ENCODE measurements at places on chromosomes 6 and 20.
A peak's percentile ranks its signal among the peaks of the same experiment; 100 is the strongest.

GRCh38 chr6:37204014-37204751 is 34.2 kb downstream of the PIM1 start:
- DNase-seq = no peak

GRCh38 chr6:168124921-168125320 is 45.9 kb upstream of the FRMD1 start:
- DNase-seq = no peak

- no peak for DNase-seq
These were observed 9.5 kb upstream of the DST start for GRCh38 chr6:56652231-56652630.

DNA sequence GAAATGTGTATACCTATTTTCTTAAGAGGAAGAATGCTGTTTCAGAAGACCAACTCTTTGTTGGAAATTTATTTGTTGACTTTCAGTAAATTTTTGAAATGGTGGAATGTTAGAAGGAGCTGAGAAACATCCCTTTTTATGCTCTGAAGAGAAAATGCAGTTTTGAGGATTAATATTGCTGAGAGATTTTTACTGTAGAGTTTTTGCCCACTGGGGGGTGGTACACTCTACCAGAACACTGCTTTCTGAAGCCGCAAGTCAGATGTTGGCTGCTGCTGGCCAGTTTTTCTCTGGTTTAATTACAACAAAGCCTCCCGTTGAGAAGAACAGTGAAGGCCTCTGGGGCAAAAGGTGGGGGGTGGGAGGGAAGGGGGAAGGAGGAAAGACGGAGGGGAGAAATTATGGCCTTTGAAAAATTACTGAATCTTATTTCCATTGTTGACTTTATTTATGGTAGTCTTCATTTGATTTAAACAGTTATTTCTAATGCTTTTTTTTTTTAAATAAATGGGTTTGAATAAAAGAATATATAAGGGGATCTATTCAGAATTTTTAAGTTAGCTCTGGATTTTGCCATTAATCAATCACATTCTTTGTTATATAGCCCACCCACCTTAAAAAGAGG is 3.0 kb downstream of the FLRT3 start:
- DNase-seq = peak; percentile 94

GRCh38 chr6:167984876-167985604 is 12.4 kb upstream of the KIF25 start:
- no peak for DNase-seq

DNA sequence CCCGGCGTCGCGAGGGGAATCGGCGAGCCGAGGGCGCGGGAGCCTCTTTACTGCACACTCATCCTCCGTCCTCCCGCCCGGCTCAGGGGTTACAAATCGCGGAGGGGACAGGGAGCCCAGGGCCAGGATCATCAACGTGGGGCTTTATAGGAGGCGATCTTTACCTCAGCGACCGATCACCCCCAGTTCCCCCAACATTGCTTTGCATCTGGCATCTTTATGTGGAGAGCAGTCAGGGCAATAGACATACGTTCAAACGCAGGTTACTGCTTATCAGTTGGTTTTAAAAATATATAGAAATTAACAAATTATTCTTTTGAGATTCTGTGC is 634 bp downstream of the HSF2 start:
- peak; percentile 25 for DNase-seq

DNA sequence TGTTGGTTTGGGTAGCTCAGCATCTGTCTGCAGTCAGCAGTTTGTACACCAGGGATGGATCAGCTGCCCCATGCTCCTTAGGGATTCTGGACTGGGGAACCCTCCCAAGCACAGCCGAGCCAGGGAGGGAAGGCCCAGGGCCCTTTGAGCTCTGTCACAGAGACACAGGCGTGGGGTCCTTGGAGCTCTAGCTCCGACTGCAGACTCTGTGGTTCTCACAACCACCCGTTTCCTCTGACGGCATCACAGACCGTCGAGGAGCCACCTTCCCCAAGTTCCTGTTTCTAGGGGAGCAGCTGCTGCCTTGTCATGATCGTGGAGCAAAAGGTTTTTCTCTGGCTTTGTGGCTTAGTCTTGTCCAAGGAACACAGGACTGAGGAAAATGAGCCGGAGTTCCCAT is at the start of gene SLA2:
TSS of gene SLA2 (minus strand) at position 199 of the 400 bp plus-strand sequence. CDS start 4,861 bp downstream, outside the sequence.
- DNase-seq = no peak

GRCh38 chr6:130517444-130517931 is 151.7 kb downstream of the TMEM200A start:
- no peak for DNase-seq

- no peak for DNase-seq
These were observed 64.0 kb downstream of the CAP2 start for GRCh38 chr6:17457405-17457804.

- no peak for DNase-seq
These were observed 89.7 kb downstream of the SYNJ2 start for GRCh38 chr6:158071121-158072082.

DNA sequence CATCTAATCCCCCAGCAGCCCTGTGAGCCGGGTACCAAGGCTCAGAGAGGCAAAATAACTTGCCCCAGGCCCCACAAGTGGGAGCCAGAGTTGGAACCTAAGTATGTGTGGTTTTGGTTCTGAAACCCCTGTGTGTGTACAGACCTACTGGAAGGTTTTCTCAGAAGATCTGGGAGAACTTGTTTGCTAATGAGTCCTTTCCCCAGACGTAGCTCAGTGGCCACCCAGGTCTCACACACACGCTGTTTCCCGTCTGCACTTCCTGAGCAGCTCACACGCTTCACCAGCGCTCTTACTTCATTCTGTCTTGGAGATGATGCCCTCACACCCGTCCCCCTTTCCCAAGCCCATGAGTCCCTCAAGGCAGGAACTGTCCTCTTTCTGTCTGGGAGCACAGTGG is 8.2 kb downstream of the CCN5 start:
- no peak for DNase-seq

DNA sequence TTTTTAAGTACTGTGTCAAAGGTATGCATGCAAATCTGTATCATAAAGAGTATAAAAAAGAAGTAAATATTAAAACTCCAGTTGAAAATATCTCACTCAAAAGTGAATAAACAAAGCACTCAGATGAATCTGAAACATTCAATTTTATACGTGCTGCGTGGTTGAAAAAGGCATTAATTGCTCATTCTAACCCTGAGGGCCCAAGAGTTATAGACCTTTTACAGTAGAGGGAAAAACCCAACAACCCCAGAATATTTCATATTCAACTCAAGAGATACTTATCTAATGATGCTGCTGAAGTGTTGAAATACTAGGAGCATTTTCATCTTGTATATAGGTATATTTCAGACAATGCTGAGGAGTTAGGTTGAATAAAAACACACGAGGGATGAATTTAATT is 862.8 kb upstream of the CITED2 start:
- no peak for DNase-seq

GRCh38 chr20:50580016-50580747 is 70.0 kb downstream of the PTPN1 start:
- no peak for DNase-seq

- DNase-seq = no peak
These were observed 16.5 kb downstream of the BLOC1S5 start for GRCh38 chr6:8047541-8048292.

- DNase-seq = no peak
These were observed 14.7 kb downstream of the CD93 start for GRCh38 chr20:23071398-23071797.

GRCh38 chr6:48641544-48641943 is 530.5 kb upstream of the PTCHD4 start:
- no peak for DNase-seq

GRCh38 chr6:169885131-169885530 is 133.7 kb downstream of the ERMARD start:
- DNase-seq = no peak

- no peak for DNase-seq
These were observed 7.6 kb upstream of the CLDN20 start for GRCh38 chr6:155256122-155256795.

- DNase-seq = peak; percentile 72
These were observed 41.2 kb upstream of the PROKR2 start for GRCh38 chr20:5357946-5358345.

- DNase-seq = no peak
These were observed 45.8 kb upstream of the FAM184A start for GRCh38 chr6:119124079-119124824.

DNA sequence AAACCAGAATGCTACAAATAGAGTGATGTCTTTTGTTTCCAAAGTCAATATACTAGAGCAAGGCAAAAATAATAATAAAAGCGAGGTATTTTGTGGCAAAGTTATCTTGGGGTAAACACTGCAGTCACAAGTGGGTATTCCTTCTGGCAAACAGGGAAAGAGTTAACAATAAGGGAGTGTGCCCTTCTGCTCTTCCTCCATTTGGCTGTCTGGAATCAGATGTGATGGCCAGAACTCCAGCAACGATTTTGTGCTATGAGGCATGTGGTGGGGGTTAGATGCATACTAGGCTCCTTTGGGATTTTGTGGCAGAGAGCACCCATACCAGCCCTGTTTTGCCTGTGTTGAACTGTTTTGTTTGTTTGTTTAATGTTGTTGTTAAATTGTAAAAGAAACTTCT is 2.4 kb upstream of the SLC52A3 start:
- no peak for DNase-seq

- DNase-seq = no peak
These were observed 32.2 kb upstream of the ERVFRD-1 start for GRCh38 chr6:11143394-11144371.

GRCh38 chr6:2447318-2447920 is 202.0 kb upstream of the GMDS start:
- no peak for DNase-seq

DNA sequence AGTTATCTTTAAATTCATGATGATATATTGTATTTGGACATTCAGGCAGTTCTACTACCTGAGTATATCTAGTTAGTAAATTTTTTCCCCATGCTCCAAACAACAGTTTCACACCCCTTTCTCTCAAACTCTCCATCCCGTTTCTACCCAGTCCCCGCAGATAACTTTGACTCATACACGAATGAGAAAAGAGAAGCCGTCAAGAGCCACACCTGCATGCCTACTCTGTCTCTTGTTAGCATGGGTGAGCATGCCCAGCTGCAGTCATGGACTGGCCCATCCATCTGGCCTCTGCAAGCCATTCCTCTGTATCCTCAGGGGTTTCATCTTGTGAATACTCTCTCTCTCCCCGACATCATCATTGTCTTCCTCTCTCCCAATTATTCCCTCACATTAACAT is 41.5 kb downstream of the MYB start:
- DNase-seq = no peak

DNA sequence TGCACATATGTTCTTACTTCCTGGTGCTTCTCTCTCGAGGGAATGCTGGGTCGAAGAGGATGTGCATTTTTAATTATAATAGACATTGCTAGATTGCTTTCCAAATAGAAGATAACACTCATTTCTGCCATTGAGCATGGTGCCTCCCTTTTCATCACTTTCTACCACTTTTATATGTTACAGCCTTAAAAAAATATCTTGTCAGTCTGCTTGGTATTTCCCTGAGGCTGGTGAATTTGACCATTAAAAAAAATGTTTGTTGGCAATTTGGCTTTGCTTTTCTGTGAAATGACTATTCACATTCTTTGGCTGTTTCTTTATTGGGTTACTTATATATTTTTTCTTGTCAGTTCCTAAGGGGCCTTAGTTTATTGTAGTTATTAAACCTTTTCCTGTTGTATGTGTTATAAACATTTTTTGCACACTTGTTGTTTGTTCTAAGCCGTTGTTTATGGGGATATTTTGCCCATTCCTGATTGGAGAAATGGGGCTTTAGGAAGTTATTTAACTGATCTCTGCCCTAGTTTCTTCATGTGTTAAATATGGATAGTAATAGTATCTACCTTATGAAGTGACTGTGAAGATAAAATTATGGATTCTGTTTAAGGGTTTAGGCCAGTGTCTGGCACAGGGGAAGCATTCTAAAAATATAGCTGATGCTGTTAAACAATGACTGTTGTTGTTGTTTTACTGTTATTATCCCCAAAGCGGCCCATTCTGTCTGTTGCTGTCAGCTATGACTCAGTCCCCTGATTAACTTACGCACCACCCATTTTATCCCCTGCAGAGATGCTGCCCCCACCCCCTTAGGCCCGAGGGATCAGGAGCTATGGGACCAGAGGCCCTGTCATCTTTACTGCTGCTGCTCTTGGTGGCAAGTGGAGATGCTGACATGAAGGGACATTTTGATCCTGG is 3.8 kb downstream of the DDR1 start:
- peak; percentile 85 for DNase-seq

- peak; percentile 84 for DNase-seq
These were observed 32.7 kb upstream of the SNAP25 start for GRCh38 chr20:10185741-10186558.

DNA sequence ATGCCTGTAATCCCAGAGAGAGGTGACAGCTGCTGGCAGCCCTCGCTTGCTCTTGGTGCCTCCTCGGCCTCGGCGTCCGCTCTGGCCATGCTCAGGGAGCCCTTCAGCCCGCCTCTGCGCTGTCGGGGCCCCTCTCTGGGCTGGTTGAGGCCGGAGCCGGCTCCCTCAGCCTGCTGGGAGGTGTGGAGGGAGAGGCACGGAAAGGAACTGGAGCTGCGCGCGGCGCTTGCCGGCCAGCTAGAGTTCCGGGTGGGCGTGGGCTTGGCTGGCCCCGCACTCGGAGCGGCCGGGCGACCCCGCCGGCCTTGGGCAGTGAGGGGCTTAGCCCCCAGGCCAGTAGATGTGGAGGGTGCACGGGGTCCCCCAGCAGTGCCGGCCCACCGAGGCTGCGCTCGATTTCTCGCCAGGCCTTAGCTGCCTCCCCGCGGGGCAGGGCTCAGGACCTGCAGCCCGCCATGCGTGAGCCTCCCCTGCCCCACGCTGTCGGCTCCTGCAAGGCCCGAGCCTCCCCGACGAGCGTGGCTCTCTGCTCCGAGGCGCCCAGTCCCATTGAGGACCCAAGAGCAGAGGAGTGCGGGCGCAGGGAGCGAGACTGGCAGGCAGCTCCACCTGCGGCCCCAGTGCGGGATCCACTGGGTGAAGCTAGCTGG is 34.6 kb downstream of the C6orf52 start:
- DNase-seq = no peak

- DNase-seq = peak; percentile 26
These were observed 85.1 kb downstream of the MDN1 start for GRCh38 chr6:89734526-89734925.

GRCh38 chr6:46651816-46652215 is 802 bp downstream of the CYP39A1 start:
- DNase-seq = peak; percentile 18

- no peak for DNase-seq
These were observed 127.4 kb downstream of the GJA10 start for GRCh38 chr6:90021711-90022110.

GRCh38 chr6:36319436-36319762 is 17.3 kb downstream of the BNIP5 start:
- DNase-seq = no peak

DNA sequence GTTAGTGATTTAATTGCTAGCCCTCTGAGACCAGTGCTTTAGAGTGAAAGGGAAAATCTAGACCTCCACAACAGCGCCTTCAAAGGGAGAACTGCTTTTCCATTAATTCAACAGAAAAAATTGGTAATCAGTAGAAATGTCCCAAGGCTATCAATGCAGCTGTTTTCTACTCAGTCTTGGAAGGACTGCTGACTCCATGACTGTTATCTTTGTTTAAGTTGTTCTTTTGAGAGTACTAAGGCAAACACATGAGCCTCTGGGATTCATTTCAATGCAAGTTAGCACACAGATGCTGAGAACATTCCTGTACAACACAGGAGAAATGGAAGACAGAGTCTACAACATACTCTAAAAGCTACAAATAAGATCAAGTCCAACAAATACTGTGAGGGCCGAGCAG is 301.7 kb upstream of the PTCHD4 start:
- DNase-seq = no peak
